ENCODE measurements at places on chromosomes 2 and 18. TPM values are rescaled to one million over a fixed set of nuclear protein-coding genes. Genes with fewer than 3 reads are reported as not detected.

DNA sequence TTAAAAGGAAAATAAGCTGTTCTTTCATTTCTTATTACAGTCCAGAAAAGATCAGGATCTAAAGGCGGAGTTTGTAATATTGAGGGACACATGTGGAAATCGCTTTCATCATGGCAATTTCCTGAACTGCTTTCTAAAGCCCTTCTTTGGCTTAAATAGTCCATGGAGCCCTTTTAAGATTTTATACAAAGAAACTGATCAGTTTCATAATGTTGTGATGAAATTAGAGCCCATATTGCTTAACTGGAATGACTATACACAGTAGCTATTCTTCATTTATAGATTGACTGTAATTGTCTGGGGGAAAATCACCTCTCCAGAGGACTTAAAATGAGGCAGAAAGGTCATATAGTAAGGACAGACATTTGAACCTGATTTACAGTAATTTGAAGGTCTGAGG is 322.2 kb downstream of the ETAA1 start:
- no peak overlapping the region for H3K27ac ChIP-seq
- no peak for DNase-seq
- no peaks in the 10 kb centered on the region for H3K4me1 ChIP-seq

DNA sequence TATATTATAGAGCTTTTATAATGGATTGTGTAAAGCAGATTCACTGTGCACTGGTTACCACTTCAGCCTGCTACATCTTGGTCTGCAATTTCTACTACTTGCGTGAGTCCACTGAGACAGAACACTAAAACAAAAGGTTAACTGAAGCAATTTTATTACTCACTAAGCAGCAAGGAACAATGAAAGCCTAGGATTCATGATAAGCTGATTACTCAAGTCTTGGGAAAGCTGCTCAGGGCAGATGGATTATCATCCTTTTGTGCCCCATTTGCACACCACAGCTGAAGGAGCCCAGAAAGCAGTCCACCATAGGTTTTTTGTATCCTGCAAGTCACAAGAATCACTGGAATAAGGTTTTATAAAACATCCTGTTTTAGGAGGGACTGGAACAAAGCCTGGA is 1215.2 kb upstream of the TMEFF2 start:
- DNase-seq = no peak
- no peak overlapping the region for H3K4me3 ChIP-seq
- no peaks in the 10 kb centered on the region for H3K4me1 ChIP-seq

FAM228A gene
- total RNA-seq = not detected

CDH19 gene
- not detected for total RNA-seq

GRCh38 chr2:178478439-178479274 is at the start of gene FKBP7:
Gene FKBP7, minus strand, starts transcription at chr2:178478600. Its CDS starts 101 bp downstream, at chr2:178478499.
- H3K4me3 ChIP-seq = peak within 1 kb of the TSS; percentile 94
- peaks cover 43% of the 10 kb centered on the region for H3K4me1 ChIP-seq
- H3K36me3 ChIP-seq = peaks cover 9% of the 10 kb centered on the region

ATP6V1B1 gene
- not detected for total RNA-seq

- H3K27ac ChIP-seq = no peak overlapping the region
- no peak overlapping the region for H3K4me3 ChIP-seq
- no peaks in the 10 kb centered on the region for H3K27me3 ChIP-seq
Measured at GRCh38 chr2:52341732-52342131, 1309.8 kb upstream of the NRXN1 start.

GRCh38 chr2:164388511-164388910 is 232.8 kb downstream of the GRB14 start:
- no peak for DNase-seq
- H3K36me3 ChIP-seq = no peaks in the 10 kb centered on the region

DNA sequence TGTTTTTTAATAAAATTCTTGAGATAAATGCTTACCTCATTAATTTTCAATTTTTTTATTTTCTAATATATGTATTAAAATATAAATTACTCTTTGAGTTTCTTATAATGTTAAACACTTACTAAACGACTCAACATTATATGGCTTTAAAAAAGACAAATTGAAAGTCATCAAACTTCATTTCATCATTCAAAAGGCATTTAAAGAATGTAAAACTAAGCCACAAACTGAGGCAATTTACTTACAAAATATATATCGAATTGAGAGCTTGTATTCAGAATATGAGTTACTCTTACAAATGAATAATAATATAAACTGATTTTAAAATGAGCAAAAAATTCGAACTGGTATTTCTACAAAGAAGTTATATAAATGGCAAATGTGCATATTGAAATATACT is 1262.2 kb upstream of the PIK3C3 start:
- no peaks in the 10 kb centered on the region for H3K4me1 ChIP-seq
- DNase-seq = no peak
- H3K36me3 ChIP-seq = no peaks in the 10 kb centered on the region
- no peak overlapping the region for H3K4me3 ChIP-seq
- no peaks in the 10 kb centered on the region for H3K27me3 ChIP-seq

GRCh38 chr2:33372940-33373553 is 103.4 kb upstream of the RASGRP3 start:
- no peak overlapping the region for H3K4me3 ChIP-seq
- H3K36me3 ChIP-seq = no peaks in the 10 kb centered on the region
- H3K27ac ChIP-seq = no peak overlapping the region
- H3K27me3 ChIP-seq = no peaks in the 10 kb centered on the region

GRCh38 chr2:46699934-46700256 is 215.7 kb downstream of the MCFD2 start:
- peak overlapping the region; percentile 88 for H3K27ac ChIP-seq
- peaks cover 6% of the 10 kb centered on the region for H3K36me3 ChIP-seq
- H3K4me1 ChIP-seq = peaks cover 55% of the 10 kb centered on the region
- no peak for DNase-seq

All from activated B cell treated with CpG ODN at 0.5 μM for 24 hours (primary cell).